ENCODE measurements at places on chromosomes 6 and 20.

DNA sequence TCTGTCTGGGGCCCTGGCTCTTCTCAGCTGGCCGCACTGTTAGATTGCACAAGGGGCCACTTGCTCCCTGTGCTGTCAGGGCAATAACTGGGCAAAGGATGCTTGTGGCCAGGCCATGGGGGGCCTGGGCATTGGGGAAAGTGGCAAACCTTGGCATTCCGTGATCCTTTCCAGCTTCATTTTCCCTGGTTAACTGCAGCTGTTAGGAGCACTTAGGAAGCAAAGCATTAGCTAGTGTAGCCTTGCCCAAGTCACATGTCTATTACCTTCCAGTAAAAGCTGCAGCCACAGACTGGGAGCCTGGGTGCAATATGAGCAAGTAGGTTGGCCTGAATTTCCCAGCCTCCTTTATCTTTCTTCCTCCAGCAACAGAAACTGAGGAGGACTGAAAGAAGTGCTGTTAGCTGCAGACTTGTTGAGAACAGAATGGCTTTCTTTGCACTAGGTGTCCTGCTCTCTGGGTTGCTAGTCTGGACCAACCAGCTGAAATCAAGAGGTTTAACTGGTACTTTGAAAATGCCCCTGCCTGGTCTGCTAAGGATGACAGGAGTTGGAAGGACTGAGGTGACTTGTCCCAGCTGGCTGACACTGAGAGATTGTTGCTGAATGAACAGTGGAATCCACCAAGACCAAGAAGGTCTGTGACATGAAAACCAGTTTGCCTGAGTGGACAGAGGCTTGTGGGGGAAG, 312.3 kb upstream of the SUPT3H start:
- DNase-seq: no peak

- DNase-seq: no peak
Observed at GRCh38 chr6:169312658-169313346, 59.2 kb upstream of the THBS2 start.

DNA sequence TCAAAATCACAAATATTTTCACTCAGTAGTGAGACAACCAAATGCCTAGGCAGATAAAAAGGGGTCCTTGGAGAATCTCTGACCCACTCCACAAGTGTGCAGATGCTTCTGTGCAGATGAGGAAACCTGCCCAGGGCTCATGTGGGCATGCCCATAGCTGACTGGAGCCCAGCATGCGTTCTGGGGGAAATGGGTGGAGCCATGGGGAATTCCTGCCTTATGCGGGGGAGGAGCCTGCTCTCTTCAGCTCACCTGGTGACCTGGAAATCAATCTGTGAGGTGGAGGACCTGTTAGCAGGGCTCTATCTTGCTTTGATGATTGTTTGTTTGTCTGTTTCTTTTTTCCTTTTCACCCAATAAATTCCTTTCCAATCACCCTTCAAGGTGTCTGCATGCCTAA, 23.4 kb upstream of the PLN start:
- no peak for DNase-seq

DNA sequence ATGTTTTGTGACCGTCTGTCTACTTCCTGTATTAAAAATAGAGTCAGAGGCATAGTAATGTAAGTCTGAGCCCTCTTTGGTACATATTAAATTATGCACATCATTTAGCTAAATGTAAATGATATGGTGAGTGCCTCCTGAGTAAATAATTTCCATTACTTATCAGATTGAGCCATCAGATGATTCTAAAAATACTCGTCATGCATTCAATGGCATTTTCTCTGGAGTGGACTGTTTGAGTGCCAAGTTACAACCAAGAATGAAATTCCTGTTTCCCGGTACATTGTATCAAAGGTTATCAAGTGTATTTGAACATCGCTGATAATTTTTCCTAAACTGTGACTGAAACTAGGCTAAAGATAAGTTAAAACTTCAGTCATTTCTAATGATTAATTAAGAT, 81.0 kb downstream of the AKAP7 start:
- no peak for DNase-seq

DNA sequence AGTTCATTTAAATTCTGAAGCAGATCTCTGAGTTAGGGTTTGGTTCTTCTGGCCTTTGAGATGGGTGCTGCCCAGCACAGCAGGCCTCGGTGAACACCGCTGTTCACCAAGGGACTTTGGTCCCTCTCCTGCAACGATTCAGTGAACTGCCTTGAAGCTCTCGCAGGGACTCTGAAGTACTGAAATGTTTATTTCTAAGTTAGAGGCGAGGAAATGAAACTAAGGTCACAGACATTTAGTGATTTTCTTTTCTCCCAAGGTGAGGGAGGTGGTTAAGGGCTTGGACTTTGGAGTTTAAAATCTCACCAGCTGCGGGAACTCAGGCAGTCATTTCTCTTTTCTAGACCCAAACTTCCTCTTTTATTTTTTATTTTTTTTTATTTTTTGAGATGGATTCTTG, 26.2 kb downstream of the E2F3 start:
- no peak for DNase-seq

DNA sequence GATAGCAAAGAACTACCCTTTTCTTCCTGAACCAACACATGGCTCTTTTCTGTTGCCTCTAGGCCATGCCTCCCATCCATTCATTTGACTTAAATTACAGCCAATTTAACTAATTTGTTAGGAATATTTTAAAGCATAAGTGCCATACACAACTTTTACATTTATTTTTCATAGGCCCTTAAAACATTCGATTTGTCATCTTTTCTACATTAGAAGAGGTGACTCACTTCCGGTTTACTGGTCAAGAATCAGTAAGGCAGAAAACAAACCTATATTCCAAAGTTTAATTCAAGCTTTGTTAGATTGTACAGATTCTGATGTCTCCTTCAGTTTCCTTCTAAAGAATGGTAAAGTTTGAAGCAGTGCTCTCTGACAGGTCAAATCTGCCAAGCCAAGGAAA, 344.3 kb downstream of the SAMD5 start:
- DNase-seq: no peak

- no peak for DNase-seq
Observed at GRCh38 chr20:59211208-59211765, 47.7 kb downstream of the ZNF831 start.

All from smooth muscle cell of the brain vasculature (primary cell).